ENCODE measurements at places on chromosomes 13 and 19.

DNA sequence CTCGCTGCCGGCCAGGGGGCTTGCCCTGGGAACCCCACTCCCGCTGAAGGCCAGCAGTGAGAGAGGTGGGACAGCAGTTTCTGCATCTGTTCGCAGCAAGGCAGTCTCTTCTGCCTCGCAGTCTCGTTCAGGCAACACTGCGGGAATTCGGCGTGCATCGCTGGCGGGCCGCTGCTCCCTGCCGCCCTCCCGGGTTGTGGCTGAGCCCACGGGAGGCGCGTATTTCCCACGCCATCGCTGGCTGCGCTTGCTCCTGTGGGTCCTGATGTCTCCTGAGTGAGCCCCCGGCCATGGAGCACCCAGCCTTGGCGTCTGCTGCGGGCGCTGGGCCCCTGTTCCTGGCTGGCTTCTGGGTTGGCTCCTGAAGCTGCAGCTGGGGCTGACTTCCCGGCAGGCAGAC, 227.9 kb downstream of the TEX29 start:
- no peak for DNase-seq

DNA sequence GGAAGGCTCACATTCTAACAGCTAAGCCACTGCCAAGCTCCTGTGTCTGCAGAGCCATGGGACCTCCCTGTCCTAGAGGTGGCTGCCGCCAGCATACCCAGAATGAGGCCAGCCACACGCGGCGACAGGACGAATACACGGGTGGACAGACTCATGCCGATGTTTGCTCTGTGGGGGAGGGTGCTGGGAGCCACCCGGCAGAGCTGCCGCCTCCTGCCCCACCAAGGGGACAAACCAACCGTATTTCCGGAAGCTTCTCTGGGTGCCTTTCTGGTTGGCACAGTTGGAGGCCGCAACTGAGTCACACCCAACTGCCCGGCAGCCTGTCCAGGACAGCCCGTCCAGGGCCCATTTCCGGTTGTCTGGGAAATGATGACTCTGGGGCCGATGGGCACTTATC, 20.3 kb downstream of the C13orf46 start:
- DNase-seq: no peak

DNA sequence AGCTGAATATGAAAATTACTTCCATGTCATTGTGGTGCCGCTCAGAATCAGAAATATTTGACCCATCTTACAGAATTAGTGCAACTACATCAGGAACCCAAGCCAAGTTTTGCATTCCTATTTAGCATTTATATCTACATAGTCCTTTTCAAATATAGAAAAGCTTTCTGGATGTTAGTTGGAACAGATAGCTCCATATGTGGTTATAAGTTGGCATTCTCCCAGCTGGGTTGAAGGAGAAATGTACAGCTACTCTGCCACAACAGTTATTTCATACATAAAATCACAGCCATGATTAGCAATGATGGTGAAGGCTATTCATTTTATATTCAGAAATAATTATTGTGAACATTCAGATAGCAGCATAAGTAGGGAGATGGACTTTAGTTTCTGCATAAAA, 28.2 kb downstream of the HPN start:
- DNase-seq: no peak

- DNase-seq: no peak
Measured at GRCh38 chr13:28049880-28050875, 50.2 kb downstream of the FLT3 start.

DNA sequence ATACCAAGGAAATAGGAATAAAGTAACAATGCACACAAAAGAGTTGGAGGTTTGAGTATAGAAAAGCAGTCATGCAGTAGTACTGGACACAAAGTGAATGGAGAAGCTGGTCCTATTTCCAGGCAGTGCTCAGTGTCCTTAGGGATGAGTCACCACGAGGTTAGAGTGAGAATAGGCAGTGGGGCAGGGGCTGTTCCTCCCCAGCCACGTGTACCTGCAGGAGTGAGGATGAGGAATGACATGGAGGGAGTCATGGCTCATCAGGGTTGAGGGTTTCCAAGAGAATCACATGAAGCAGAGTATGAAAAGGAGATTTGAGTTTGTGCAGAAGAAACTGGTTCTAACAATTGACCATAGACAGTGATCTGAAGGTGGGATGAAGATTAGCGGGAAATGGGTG, 74.8 kb upstream of the ZNF835 start:
- DNase-seq: no peak

DNA sequence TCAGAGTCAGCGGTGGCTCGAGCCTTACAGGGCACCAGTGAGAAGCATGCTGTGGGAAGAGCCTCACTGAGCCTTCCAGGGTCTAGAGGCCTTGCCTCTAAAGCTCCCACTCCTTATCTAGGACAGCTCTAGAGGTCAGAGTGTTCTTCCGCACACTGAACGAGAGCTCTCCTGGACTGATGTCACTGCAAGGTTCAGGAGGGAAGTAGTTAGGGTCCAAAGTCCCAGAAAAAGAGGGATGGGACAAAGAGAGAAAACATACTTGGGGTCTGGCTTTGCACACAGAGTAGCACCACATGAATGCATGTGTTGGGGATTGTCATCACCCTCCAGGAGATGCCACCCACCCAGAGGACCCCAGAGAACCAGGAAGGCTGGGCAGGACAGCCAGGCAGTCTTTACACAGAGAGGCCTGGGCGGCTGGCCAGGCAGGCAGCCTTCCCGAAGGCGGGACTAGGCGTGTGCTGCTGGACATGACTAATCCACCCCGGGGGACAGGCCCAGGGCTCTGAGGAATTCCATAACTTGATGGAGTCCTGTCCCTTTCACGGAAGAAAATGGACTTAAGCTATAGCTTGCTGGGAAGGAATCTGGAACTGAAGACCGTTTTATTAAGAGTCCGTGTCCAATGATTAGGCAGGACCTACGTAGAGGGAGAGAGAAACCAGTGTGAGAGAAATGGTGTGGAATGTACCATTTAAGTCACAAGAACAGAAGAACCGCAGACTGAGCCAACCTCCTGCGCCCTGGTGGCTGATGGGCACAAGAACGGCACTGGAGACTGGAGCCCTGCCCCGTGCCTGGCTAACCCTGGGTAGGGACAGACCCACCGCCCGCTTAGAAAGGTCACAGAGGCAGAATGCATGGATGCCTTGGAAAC, 16.6 kb upstream of the EPHX3 start:
- peak; percentile 90 for DNase-seq

DNA sequence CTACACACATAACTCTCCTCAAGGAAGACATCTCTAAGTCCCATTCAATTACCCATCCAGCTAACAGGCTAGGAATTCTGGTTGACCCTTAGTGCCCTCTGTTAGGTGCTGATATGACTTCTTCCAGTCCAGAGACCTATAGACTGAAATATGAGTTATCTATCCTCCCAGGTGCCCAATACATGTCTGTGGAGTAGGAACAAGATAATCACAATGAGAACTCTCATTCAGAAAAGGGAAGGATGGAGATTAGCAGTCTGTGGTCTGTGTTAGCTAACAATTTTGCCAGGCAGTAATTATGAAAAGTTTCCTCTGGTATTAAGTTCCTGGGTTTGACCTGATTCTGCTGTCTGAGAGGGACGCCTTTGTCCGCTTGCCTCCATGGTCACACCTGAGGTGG, 44.2 kb upstream of the SLAIN1 start:
- DNase-seq: no peak

GRCh38 chr13:110424569-110425443, 117.7 kb downstream of the COL4A2 start:
- DNase-seq: no peak

DNA sequence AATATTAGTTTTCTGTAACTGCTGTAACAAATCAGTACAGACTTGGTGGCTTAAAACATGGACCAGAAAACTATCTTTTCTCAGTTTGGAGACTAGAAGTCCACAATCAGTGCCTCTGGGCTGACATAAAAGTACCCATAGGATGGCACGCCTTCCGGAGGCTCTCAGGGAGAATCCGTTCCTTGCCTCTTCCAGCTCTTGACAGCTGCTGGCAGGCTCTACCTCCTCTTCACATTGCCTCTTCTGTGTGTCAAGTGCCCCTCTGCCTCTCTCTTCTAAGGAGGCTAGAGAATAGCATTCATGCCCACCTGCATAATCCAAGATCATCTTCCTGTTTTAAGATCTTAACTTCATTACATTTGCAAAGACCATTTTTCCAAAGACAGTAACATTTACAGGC, 1194.2 kb downstream of the EFNB2 start:
- no peak for DNase-seq
